Ovary (tissue), 10 donors: ENCODE measurements at places on chromosomes 2 and 18. TPM values are rescaled to one million over a fixed set of nuclear protein-coding genes. Genes with fewer than 3 reads are reported as not detected.

Gene TMEM247
- not detected for total RNA-seq

Gene GALR1
- total RNA-seq: under 0.01 TPM

Gene IL36G
- not detected for total RNA-seq

Gene GKN2
- not detected for total RNA-seq

Gene COL4A3
- total RNA-seq: 0.47 TPM

Gene NCKAP5
- 2.3 TPM for total RNA-seq

Gene KCNS3
- 4.9 TPM for total RNA-seq

Gene SERPINB5
- not detected for total RNA-seq

Gene MATN3
- 0.60 TPM for total RNA-seq

Gene DTNB
- total RNA-seq: 9.4 TPM

Gene WDR35
- total RNA-seq: 16.0 TPM

Gene ANKRD29
- total RNA-seq: 14.6 TPM

Gene SULT1C4
- total RNA-seq: 11.3 TPM

Gene KLHL29
- 3.2 TPM for total RNA-seq
